ENCODE measurements at places on chromosomes 4 and X.

DNA sequence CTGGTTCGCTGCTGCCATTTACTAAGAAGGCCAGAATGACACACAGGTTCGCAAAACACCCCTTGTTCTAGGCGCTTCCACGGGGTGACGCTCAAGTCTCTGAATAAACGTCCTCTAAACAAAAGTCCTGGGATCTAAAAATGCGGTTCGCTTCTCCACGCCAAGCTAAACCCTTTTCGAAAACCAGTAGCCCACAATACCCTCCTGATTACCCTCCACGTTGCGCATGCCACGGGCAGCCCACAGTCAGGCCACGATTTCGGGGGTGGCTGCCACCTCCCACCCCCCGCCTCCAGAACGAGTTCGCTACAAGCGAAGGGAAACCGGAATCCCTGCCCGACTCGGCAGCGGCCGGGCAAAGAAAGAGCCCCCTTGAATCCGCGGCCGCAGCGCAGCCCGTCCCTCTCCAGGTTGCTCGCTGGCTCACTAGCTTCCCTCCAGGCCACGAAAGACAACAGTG is 423 bp downstream of the RPL39 start:
- peak; percentile 31 for DNase-seq

DNA sequence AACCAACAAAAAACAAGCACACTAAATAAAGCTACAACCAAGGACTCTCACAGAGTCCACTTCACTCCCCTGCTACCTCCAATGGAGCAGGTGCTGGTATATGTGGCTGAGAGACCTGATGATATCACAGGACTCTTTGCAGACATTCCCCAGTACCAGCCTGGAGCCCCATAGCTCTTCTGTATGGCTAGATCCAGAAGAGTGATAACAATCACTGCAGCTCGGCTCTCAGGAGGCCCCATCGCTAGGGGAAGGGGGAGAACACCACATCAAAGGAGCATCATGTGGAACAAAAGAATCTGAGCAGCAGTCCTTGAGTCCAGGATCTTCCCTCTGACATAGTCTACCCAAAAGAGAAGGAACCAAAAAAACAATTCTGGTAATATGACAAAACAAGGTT is 237.1 kb upstream of the TLL1 start:
- no peak for DNase-seq

DNA sequence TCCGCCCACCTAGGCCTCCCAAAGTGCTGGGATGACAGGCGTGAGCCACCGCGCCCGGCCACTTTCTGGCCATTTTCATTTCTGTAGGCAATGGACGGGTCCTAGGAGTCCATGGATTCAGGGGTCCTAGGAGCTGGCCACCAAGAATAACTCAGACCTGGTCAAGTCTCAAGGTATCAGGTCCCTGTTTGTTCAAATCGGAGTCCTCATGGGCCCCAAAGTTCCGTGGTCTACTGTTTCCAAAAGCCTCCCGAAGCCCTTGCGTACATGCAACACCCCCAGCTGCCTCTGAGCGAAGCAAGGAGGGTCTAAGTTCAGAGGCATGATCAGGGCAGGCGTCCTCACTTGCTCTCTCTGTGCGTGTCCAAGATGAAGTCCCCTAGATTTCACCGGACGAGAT is 30.1 kb downstream of the P2RY8 start:
- DNase-seq = no peak

DNA sequence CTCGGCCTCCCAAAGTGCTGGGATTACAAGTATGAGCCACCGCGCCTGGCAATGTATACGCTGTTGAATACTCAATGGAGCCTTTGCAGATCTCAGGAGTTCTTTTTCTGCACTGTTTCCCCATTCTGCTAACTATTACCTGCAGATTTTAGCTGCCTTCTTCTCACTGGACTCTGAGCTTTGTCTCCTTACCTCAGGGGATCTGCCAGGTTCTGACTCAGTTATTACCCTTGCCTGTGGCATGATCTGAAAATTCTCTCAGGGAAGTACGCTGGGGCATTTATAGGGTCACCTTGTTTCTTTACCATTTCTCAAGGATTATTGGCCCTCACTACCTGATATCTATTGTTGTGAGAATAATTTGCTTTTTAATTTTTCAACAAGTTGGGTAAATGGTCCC is 56.6 kb upstream of the MAGED1 start:
- no peak for DNase-seq

DNA sequence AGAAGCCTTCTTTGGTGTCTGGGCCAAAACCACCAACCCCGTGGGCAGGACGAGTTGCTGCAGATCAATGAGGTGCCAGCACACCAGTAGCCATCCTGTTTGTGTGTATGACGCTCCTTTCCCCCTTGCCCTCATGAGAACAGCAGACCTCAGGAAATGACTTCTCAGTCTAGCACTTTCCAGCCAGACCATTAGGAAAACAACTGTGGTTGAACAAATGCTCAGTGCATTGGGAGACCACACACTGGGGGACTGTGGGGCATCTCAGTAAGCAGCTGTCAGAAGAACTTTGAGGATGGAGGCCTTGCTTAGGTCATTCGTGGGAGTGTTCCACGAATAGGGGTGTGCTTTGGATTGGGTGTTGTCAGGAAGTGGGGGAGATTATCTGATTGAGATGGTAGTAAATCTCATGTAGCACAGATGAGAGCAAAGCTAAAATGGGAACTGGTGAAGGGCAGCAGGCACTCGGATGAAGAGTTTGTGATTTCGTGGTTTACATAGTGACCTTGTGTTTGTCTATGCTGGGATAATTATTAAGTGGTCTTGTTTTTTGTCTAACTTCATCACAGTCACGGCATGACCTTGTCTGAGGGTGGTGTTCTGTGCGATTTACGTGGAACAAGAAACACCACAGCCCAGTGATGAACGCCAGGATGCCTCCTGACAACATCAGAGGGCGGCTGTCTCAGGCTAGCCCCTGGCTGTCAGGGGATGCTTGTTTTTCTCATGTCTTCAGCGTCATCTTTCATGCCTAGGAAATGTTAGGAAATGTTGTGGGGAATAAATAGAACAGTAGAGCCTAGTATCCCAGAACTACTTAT is 70.1 kb downstream of the USP46 start:
- peak; percentile 6 for DNase-seq

DNA sequence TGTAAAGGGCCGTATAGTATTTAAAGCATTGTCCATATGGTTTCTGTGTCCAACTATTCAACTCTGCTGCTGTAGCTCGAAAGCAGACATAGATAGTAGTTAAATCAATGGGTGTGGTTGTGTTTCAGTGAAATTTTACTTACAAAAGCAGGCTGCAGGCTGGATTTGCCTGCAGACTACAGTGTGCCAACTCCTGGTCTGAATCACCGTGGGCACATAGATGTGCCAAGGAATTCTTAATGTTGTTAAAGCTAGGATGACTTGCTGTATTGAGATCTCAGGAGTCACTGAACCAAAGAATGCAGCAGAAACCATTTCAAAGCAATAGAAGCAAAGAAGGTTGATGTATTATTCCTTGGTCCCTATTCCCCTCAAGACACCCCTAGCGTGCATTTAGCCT is 379.0 kb downstream of the STIM2 start:
- DNase-seq = no peak

GRCh38 chr4:16187455-16187854 is 38.8 kb downstream of the TAPT1 start:
- no peak for DNase-seq

- DNase-seq = no peak
Measured at GRCh38 chr4:3708103-3708510, 58.1 kb upstream of the ADRA2C start.

- no peak for DNase-seq
Measured at GRCh38 chr4:145351162-145351561, 130.5 kb upstream of the SMAD1 start.

DNA sequence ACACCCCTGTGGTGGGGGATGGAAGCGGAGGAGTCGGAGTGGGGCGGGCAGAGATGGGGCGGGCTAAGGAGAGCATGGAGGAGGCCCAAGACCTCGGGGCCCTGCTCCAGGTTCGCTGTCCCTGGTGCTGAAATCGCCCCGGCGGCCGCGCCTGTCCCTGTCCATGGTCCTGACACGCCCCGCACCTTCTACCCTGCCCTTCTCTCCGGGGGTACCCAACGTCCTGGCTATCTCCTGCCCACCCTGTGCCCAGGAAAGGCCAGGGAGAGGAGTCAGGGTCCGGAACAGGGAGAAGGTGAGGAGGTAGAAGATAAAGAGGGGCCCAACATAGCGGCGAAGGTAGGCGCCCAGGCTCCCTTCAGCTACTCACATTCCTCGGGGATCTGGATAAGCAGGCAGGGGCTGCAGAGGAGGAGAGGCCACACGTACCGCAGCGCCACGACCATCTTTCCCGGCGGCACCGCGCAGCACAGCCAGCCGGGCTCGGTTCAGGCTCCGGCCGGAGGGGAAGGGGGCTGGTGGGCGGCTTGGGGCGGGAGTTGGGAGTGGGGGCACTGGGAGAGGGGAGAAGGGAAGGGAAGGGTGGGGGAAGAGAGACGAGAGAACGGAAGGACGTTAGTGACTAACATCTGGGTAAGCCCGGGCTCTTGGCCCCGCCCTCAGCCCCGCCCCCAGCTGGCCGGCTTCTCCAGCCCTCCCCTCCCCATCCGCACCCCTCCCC is 10.4 kb downstream of the L1CAM start:
- peak; percentile 44 for DNase-seq

GRCh38 chr4:177385576-177386277 is 56.5 kb downstream of the AGA start:
- DNase-seq = no peak

- no peak for DNase-seq
Measured at GRCh38 chr4:121278811-121279368, 101.9 kb downstream of the QRFPR start.

DNA sequence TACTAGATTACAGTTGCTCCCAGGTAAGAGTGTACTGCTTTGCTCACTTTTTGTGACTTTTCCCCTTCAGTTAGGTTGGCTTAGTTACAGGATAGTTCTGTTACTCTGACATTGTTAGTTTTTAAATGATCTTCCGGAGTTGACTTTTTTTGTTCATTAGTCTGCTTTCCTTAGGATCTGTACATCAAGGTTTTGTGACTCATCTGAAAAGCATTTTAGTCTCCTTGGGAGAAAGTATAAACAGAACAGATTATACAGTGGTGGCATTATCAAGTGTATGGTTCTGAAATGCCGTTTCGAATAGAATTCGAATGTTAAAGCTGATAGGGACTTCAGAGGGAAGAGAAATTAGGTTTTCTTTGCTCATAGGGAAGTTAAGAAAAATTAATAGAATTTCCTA is 63.3 kb downstream of the USP9X start:
- DNase-seq = no peak

- DNase-seq = no peak
Measured at GRCh38 chr4:153008578-153009199, 72.6 kb downstream of the FHDC1 start.

DNA sequence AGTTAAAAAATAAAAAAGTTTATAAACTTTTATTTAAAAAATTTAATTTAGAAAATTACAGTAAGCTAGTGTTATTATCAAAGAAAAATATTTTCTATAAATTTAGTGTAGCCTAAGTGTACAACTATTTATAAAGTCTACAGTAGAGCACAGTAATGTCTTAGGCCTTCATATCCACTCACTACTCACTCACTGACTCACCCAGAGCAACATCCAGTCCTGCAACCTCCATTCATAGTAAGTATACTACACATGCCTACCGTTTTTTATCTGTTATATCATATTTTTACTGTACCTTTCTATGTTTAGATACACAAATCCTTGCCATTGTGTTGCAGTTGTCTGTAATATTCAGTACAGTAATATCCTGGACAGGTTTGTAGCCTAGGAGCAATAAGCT is 129.0 kb upstream of the FAM47B start:
- no peak for DNase-seq

- no peak for DNase-seq
Measured at GRCh38 chr4:93748373-93749291, 79.9 kb upstream of the ATOH1 start.

GRCh38 chr4:1976416-1977352 is 32.1 kb downstream of the NELFA start:
- DNase-seq = no peak

DNA sequence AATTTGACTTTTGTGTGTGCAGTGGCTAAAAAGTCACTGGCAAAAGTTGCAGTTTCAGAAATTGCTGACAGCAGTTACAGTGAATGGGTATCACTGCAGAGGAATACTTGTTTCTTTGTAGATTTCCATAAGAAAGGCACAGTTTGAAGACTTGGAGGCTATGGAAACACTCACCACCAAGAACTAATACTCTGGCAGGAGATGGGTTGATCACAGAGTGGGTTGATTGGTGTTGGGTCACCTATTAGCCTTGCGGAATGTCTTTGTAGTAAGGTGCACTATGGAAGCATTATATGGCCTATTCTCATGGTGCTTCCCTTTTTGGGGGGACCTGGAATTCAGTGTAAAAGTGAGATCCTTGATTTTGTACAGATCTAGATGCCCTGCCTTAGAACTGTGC is 502.8 kb downstream of the CFAP47 start:
- DNase-seq = no peak

DNA sequence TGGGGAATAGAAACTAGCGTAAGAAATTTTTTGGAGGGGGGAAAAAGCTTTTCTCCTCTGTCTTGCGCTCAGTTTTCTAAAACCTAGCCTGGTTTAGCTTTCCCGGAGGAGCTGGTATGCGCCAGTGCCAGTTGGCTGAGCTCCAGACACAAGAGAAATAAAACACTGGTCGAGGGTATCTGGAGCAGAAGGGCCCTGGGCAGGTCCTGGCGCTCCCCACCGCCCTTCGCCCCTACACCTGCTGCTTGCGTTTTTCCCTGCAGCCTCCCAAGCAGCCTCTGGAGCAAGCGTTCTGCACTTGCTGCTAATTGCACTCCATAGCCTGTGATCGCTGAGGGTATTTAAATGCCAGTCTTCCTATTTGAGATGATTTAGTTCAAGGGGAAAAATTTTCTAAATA is 816 bp downstream of the EREG start:
- DNase-seq = no peak

DNA sequence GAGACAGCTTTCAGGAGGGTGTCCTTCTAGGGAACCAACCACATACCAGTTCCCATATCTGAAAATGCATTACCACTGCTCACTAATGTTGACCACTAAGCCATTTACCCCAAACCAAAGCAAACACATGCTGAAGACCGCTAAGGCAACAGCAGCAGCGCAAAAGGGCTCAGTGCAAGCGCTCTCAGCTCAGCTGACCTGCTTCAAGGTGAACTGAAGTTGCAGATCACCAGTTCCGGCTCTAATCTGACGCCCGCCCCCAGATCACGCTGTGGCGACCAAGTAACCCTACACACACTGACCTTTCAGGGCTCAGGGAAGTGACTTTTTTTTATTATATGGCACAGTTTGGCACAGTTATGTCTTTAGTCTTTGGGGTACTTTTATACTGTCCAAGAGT is 5.8 kb downstream of the MECP2 start:
- DNase-seq = no peak

DNA sequence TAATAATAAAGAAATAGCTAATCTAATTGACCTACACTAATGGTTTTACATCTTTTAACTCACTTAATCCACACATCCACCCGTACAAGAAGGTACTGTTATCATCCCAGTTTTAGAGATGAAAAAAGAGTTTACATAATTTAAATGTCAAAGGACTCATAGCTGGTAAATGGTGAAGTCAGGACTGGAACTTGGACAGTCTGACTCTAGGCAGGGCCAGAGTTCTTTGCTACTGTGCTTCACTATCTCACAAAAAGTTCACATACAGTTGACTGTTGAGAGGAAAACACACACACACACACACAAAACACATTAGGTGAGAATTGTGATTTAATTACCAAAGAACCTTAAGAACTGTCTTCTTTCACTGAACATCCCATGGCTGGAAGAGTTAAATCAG is 71.2 kb upstream of the PRSS48 start:
- no peak for DNase-seq

Measured in activated T-cell treated with anti-CD3 and anti-CD28 coated beads for 24 hours (primary cell).